Muscle of arm (tissue), 14 donors: ENCODE measurements at places on chromosomes 1 and 21.

GRCh38 chr1:115647919-115648650 is 6.3 kb downstream of the VANGL1 start:
- no peak for DNase-seq

DNA sequence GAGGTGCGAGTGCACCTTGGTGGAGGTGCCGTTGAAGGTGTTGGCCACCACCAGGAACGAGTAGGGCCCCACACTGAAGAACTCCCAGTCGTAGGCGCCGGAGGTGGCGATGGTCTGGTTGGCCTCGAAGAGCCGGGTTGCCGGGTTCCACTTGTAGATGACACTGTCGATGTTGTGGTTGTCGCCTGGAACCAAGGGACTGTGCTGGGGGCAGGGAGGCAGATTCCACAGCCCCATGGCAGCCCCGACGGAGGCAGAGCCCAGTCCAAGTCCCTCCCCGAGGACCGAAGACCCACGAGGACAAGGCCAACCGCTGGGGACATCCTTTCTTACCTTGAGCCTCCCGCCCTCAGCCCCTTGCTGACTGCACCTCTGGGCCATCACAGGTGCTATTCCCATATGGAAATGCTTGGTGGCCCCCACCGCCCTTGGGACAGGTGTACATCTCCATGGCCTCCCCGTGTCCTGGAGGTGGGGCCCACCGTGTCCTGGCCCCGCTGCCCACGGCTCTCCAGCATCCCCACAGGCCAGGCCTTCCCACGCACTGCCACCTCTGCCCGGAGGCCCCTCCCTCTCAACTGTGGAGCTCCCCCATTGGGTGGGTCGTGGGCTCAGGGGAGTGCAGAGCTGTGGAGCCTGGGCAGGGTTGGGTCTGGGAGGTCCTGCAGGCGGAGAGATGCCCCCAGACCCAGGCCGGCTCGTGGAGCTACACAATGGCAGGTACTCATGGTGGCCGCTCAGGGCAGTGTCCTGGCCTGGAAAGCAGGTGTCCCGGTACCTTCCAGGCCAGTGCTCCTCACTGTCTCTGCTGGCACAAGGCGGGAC is 17.9 kb downstream of the KRTAP10-1 start:
- DNase-seq, result no peak

- no peak for DNase-seq
These were observed 15.8 kb upstream of the MAGOH start for GRCh38 chr1:53254011-53254640.

DNA sequence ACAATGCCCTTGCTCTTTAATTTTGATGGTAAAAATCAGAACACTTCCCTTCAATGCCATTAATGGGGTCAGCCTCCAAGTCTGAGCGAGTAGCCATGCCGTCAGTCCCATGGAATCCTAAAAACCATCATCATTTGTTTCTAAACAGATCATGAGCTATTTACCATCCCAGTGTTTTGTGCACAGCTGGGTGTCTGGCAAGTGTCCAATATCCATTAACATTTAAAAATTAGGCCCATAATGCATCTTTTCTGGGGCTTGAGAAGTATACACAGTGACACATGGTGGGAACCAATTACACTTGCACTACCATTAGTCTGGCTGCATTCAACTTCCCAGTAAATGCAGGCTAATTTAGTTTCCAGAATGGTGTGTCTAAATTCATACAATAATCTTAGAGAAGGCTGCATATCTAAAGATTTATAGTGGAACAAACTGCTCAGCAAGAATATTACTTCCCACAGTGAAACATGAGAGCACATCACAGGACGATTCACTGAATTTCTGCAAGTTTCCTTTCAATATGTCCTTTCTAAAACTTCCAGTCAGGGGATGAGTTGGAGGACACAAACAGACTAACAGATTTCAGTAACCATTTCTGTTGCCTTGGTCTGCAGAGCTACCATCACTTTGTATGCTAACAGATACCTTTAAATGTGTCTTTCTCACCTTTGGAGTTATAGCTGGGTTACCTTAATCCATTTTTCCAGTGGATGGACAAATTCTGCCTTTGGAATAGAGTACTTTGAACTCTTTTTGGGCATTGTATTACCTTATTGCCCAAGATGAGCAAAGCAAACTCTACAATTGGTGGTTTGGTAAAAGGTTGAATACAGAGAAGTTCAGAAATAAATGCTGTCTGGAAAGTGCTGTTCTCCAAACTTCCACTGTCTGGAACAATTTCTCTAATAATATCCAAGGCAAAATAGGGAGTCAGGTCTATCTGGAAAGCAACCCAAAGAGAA is 258.0 kb downstream of the PTBP2 start:
- DNase-seq, result peak; percentile 31

DNA sequence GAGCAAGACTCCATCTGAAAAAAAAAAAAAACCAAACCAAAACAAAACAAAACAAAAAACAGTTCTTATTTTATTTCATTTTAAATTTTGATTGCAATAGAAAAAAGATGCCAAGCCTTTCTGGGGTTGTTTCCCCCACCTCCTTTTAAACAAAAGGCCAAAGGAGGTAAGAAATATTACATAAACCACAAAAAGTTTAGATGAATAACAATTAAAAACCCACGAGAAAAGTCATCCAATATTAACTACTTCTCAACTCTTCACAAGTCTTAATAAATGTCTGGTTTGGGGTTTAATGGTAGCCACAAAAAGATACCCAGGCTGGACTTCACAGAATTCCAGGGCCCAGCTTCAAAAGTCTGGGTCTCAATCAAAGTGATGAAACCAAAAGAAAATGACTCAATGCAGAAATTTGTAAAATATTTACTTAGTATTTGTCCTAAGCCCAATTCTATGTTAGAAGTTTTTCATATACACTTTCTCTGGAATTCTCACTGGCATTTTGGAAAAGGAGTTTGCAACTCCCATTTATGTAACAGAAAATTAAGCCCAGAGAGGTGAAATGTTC is 47.0 kb upstream of the SDC3 start:
- DNase-seq, result no peak

DNA sequence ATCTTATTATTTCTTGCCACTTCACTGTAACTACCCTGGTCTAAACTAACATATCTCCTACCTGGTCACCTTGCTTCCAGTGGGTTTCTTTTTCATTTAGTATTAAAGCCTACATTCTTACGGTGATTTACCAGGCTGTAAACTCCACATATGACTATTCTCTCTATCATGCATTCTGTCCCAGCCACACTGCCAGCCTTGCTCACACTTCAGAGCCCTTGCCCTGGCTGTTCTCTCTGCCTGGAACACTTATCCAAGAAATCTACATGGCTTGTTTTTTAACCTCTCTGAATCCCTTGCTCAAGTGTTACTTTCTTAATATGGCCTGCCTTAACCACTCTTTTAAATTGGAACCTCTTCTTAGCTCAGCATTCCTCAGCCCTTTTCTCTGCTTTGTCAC is 212.7 kb downstream of the GPR52 start:
- DNase-seq, result no peak

GRCh38 chr1:32917521-32917920 is 16.3 kb upstream of the TMEM54 start:
- no peak for DNase-seq

DNA sequence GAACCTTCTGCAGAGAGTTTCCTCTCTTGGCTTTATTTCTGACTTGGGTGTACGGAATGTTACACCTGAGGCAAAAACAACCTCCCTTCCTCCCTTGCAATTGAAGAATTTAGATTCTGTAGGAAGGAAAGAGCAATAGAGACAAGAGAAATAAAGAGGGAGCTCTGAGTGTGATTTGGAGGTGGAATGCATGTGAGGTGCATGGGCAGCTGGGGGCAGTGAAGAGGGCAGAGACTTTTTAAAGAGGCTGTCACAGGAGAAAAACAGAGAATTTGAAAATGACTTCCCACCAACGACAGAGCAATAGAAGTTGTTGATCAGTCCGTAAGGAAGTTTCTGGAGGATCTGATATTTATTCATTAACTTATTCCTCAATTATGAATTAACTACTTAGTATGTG is 172.0 kb upstream of the B3GALT2 start:
- DNase-seq, result no peak

DNA sequence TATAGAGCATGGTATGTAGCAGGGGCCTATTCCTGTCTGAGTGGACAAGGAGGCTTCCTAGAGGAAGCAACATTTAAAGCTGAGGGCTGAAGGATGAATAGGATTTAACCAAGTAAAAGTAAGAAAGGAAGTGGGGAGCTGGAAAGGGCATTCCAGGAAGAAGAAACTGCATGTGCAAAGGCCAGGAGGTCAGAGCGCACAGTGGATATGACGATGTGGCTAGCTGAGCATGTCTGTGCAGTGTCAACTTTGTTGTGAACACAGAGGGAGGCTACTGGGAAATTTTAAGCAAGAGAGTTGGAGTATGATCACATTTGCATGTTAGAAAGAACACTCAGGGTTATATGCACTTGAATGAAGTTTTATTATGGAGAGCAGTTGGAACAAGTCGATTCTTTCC is 28.6 kb upstream of the JUN start:
- no peak for DNase-seq

DNA sequence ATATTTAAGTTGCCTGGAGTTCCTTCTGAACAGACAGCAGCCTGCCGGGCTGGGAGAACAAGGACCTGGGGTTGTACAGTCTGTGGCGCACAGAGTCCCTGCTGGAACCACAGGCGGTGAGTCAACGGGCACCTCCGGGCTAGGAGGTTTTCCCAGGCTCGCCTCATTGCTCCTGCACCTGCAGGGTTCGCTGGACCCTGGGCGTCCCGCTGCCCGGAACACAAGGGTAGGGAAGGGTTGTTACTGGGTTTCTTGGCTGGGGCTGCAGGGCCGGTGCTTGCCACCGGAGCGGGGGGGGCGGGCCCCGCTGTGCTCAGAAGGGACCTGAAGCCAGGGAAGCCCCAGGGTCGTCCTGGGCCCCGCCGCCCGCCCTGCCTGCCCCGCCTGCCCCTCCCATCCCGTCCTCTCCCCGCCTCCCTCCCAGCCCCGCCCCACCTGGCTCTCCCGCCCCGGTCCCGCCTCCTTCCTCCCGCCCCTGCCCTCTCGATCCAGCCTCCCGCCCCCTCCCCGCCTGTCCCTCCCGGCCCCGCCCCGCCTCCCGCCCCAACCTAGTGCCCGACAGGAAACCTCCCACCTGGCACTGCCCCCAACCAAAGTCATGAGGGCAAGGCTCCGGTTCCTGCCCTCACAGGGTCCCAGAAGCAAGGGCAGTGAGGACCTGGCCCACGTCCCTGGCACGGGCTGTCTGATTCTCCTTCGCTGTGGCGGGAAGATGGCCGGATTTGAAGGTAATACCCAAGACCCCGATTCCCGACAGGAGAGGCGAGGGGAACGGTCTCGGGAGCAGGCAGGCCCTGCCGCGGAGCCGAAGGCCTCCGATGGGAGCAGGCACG is 6.8 kb downstream of the JMJD4 start:
- peak; percentile 65 for DNase-seq

DNA sequence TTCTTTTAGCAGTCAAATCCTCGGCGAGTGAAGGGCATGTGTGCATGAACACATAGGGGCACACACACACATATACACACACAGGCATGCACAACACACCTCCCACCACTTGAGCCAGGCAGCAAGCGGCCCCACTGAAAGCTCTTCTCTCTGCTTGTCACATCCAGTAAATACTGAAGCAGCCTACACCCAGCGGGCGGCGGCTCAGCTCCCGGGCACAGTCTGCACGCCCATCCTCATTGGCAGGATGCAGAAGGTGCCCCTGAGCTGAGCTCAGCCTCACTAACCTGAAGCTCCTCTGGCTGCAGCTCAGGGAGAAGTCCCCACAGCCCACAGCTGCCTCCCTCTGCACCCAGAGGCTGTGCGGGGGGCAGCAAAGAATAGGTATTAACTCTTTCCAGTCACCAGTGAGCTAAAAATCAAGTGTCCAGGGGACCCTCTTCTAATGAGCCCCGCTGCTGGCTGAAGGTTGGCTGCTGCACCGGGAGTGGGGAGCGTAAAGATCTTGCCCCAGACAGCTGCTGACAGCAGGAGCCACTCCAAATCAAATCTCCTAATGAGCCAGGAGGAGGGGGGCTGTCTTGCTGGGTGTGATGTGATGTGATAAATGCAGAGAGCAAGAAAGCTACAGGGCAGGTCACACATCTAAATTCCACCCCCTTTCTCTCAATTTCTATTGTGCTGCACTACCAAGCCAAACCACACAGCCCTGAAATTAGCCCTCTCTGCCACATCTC is 12.5 kb downstream of the RGS8 start:
- no peak for DNase-seq

- DNase-seq, result peak; percentile 48
These were observed 291.1 kb downstream of the PCP4 start for GRCh38 chr21:40158366-40158765.

GRCh38 chr1:54965624-54966340 is 14.6 kb upstream of the TMEM61 start:
- no peak for DNase-seq

DNA sequence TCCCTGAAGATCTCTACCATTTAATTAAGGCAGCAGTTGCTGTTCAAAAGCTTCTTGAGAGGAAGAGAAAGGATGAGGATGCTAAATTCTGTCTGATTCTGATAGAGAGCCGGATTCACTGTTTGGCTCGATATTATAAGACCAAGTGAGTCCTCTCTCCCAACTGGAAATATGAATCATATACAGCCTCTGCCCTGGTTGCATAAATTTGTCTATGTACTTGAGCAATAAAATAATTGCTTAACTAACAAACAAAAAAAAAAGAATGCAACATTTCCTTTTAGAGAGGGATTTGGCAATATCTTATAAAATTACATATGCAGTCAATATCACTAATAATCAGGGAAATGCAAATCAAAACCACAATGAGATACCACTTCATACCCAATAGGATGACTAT is 26.8 kb downstream of the ALDH9A1 start:
- no peak for DNase-seq

DNA sequence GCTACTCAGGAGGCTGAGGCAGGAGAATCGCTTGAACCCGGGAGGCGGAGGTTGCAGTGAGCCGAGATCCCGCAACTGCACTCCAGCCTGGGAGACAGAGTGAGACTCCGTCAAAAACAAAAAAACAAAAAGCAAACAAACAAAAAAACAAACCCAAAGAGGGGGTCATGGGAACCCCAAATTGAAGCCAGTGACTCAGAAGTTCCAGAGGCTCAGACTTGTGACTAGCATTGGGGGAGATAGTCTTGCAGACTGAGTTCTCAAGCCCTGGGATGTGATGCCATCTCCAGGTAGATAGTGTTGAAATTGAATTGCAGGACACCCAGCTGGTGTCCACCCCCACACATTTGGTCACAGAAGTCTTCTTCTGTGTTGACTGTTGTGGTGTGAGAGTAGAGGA is 24.9 kb upstream of the ENO1 start:
- no peak for DNase-seq

- no peak for DNase-seq
These were observed 84.6 kb downstream of the RAVER2 start for GRCh38 chr1:64829411-64830029.

DNA sequence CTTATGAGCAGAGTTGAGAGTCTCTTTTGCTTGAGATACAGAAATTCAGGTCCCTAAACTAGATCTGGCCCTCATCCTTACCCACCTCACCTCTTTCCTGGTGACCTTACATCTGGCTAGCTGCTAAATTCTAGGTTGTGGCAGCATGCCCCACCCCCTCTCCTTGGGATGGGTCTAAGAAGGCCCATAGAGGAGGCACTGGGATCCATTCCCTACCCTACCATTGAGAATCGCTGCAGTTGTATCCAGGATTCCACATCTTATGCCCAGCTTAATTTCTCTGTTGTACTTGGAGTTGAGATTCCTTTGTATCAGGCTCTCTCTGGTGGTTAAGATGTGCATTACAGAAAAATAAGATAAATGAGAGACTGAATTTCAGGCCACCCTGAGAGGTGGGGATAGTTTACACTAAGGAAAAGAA is 9.5 kb upstream of the TMEM39B start:
- DNase-seq, result peak; percentile 61
